CD4-positive, alpha-beta T cell treated with Interferon alpha-2 for 1 hour (primary cell): ENCODE measurements at places on chromosomes 12 and 14.

DNA sequence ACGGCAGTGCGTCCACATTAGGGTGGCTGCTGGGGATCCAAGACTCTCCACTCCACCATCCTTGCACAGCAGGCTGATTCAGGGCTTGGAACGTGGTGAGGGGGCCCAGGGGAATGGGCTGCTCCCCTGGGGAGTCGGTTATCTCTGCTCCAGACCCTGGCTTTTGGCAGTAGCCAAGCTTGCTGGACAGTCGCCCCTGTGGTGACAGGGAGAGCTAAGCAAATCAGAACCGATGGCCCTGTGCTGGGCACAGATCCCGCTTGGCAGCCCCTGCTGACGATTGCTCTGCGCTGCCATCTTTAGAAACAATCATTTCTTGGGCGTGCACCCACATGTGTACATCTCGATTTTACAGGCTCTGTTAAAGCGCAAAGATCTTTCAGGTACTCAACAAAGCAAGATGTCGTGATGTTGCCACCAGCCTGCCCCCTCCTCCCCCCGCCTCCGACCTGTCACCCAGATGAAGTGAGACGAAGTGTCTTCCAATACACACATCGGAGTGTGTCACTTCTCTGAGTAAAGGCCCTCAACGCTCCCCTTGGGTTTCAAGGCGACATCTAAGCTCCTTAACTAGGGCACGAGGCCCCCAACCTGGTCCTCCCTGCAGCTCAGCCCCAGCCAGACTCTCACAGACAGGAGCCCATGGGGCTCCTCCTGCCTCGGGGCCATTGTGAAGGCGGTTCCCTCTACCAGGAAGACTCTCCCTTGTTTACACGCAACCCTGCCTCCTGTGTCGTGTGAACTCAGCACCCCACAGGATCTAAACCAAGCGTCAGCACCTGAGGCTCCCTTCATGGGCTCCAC, 55.6 kb downstream of the PITPNM2 start:
- no peak for DNase-seq

GRCh38 chr12:131536337-131536736, 174.6 kb upstream of the SFSWAP start:
- DNase-seq, result no peak

DNA sequence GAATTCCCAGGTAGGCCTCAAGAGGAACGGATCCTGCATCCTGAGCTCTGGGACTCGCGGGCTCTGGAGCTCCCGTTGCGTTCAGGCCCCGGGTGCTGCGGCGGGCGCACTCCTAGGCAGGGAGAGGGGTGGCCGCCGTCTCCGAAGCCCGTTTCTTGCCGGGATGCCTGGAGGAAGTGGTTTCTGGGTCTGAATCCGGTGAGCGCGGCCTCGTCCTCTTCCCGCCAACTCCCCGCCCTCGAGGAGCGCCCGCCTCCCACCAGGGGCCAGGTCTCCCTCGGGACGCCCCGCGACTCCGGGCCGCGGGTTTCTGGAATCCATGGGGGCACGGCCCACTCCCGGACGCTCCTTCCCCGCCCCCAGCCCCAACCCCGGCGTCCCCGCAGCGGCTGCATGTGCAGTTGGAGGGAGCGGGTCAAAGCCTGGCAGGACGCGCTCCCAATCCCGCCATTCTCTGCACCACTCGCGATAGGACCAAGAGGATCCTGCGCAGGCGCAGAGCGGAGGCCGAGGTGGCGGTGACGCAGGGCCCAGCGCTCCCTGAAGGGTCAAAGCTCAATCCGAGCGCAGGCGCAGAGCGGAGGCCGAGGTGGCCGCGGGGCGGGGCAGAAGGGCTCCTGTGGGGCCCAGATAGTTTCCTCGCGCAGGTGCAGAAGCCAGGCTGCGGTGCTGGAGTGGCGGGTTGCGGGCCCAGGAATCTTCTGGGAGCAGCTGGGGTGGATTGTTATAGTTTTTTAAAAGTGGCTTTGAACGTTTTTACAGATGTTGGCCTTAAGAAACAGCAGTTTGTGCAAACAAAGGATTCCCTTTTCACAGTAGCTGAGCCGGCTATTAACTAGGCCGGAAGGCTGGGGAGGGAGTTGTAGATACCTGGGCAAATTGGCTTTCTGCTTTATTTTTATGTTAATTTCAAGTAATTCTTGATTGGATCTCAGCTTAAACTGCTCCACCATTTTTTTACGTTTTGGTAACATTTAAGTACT, 796.4 kb downstream of the AACS start:
- no peak for DNase-seq

GRCh38 chr12:131357185-131357747, 353.6 kb upstream of the SFSWAP start:
- DNase-seq, result no peak

- no peak for DNase-seq
Observed at GRCh38 chr12:108139454-108139853, 10.4 kb downstream of the WSCD2 start.

GRCh38 chr12:89040146-89040964, 311.9 kb downstream of the DUSP6 start:
- DNase-seq, result peak; percentile 61

DNA sequence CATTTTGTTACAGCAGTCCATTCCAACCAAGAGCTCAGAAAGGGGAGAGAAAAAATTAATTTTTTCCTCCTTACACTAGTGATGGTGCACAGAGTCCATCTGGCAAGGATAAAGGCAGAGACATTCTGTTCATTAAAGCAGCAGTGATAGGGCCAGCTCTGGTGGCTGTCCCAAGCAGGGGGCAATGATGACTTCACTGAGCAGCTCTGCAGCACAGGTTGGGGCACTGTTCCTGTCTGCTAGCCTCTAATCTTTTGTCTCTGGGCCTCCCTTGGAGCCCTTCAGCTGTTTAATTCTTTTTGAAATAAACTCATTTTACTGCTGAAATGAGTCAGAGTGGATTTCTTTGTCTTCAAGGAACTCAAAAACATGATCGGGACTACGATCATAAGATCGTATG, 200.9 kb upstream of the PLXNC1 start:
- no peak for DNase-seq

- DNase-seq, result no peak
Observed at GRCh38 chr14:23364164-23365035, 572 bp downstream of the EFS start.

- no peak for DNase-seq
Observed at GRCh38 chr12:91240386-91241095, 57.9 kb upstream of the DCN start.

DNA sequence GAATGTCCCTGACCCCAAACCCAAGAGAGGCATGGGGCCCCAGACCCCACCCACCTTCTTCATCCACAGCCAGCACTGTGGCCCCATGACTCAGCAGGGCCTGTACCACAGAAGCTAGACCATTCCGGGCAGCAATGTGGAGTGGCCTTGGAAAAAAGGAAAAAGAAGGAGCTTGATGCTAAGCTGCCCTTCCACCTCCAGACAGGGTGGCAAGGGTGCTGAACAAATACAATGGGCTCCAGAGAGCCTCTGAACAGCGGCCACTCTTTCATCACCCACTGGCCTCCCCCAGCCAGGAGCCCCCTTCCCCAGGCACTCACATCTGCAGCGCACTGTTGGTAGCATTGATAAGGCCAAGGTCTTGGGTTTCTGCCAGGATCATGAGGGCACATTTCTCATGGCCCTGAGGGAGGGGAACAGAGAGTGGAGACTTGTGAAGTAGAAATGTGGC, 13.9 kb downstream of the SLC39A5 start:
- DNase-seq, result no peak

GRCh38 chr12:30631740-30632139, 63.9 kb downstream of the IPO8 start:
- DNase-seq, result no peak

GRCh38 chr12:115438314-115438713, 754.3 kb upstream of the TBX3 start:
- DNase-seq, result no peak

DNA sequence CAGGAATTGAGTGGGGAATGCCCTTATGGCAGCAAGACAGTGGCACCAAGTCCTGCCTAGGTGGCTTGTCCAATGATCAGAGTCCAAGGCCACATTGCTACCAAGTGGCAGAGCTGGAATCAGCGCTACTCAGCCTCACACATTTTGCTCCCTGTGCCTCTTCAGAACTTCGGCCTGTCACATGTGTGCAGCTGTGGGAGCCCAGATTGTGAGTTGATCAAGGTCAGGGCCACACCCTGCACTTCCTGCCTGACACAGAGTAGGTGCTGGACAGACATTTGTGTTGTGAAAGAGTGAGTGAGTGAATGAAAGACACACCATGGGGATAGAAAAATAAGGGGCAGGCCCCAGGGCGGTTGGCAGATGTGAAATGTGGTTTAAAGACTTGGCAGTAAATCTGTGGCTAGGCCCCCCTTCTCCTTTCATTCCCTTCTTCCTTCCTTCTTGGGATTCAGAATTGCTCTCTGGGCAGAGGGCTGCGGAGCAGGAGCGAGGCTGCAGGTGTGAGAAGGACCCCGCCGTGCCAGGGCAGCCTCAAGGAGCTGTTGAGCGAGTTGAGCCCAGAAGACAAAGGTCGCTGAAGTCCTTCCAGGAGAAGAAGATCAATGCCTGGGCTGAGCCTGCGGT, 83.5 kb downstream of the SLC25A47 start:
- DNase-seq, result peak; percentile 47

DNA sequence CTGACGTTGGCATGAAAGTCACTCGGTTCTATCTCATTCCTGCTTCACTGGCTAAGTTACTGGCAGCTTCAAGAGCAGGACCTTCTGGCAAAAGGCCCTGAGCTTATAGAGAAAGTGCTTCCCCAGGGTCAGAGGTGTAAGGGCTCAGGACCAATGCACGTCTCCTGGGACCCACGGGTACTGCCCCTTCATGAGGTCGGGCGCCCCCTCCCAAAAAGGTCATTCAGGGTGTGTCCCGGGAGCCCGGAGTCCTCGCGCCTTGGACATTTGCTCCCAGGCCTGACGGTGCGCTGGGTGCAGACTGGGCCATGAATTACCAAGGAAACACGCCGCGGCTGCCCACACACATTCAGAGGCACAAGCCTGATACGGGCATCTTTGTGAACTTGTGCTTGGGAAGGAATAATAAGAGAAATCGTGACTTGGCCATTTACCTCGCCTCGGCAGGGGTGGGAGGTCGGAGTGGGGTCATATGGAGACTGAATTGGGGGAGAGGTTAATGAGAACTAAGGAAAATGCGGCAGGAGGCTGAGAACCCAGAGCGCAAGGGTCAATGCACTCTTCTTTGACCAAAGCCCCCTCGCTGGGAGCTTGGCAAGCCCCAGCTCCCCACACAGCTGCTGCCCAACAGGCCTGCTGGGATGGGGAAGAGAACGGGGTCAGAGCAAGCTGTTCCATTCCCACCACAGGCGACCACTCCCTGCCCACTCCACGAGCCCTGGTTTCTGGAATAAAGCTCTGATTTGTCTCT, 15.7 kb upstream of the SLC6A12 start:
- no peak for DNase-seq

- DNase-seq, result no peak
Observed at GRCh38 chr12:128190052-128190451, 76.9 kb upstream of the TMEM132C start.

- DNase-seq, result no peak
Observed at GRCh38 chr14:54647378-54647777, 80.5 kb downstream of the SAMD4A start.

GRCh38 chr12:121829250-121829918, 25.6 kb downstream of the SETD1B start:
- DNase-seq, result no peak

- peak; percentile 79 for DNase-seq
Observed at GRCh38 chr14:64764641-64765520, 60.7 kb downstream of the PLEKHG3 start.

GRCh38 chr14:69879175-69880043, at the start of gene SMOC1:
Gene SMOC1, plus strand, starts transcription at chr14:69879416. Its CDS starts 263 bp downstream, at chr14:69879679.
- DNase-seq, result no peak

DNA sequence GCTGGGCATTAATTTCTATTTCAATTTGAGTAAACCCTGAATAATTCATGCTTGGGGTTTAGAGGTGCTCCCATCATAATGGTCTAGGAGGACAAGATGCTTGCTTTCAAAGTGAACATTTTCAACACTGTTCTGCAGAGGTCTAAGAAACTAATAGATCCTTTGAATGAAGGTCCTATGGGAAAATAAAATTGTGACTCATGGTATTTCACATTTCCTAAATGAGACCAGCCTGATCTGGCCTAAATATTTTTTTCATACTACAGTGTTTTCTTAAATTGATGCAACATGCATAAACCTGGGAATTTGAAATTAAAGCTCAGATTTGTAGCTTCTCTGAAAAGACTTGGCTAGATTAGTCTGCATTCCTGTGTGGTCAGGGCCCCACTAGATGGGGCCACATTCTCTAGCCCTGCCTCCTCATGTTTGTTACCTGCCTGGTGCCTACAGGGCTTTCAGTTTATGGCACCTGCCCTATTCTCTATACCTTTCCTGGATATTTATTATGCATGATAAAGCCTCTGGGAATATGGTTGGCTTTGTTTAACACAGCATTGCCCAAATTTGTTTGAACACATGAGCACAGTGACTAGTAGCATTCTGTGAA, 112.7 kb downstream of the METTL25 start:
- DNase-seq, result no peak

DNA sequence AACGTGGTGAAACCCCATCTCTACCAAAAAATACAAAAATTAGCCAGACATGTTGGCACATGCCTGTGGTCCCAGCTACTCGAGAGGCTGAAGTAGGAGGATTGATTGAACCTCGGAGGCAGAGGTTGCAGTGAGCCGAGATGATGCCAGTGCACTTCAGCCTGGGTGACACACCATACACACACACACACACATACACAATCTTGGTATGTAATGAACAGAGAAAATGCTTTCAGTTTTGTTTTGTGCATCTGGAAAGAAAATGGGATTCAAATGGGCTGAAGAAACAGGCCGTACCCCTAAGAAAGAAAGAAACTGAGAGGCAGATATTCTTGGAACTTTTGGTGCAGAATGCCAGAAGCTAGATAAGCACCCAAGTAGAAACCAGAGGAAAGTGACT, 107.2 kb downstream of the PDE3A start:
- DNase-seq, result no peak

DNA sequence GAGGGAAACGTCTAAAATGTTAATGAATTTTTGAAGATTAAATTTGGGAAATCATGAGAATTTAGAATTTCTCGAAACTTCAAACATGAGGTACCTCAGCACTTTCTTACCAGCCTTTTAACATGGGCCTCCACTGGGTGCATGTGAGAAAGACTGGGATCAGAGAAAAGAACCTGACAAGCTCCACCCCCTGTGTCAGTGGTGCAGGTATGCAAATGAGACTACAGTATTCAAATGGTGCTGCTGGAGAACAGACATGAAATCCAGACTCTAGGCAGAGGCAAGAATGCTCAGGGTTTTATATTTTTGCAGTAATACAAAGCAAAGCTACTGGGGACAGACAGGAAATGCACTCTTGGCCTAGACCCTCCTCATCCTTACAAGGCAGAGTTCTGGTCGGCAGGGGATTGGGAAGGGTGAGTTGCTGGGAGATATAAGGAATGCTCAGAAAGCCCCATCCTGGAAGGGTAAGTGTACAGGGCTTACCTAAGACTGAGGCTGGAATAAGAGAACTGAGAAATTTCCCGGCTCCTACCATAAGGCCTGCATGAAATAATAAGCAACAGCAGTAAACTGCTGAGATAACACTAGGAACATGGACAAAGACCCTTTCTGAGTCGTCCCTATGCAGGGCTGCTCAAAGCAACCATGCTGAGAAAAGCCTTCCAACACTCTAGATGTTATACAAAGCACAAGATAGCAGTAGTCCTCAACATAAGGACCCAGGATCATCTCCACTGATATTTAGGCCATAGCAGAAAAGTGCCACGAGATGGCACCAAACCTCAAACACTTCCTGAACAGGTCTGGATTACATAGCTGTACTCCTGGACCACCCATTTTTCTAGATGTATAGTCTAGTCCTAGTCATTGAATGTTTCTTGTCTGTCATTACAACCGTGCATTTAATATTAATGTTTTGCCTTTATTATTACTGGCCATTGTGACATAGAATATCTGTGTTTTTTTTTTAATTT, 260.8 kb downstream of the RASSF9 start:
- no peak for DNase-seq
